Kidney epithelial cell (primary cell): ENCODE measurements at places on chromosomes 12 and 14. TPM values are rescaled to one million over a fixed set of nuclear protein-coding genes. Genes with fewer than 3 reads are reported as not detected.
A peak's percentile ranks its signal among the peaks of the same experiment; 100 is the strongest.

Gene RD3L
- not detected in 2 replicates for total RNA-seq

Gene CARMIL3
- total RNA-seq, result 1.5 and 2.3 TPM in 2 replicates

DNA sequence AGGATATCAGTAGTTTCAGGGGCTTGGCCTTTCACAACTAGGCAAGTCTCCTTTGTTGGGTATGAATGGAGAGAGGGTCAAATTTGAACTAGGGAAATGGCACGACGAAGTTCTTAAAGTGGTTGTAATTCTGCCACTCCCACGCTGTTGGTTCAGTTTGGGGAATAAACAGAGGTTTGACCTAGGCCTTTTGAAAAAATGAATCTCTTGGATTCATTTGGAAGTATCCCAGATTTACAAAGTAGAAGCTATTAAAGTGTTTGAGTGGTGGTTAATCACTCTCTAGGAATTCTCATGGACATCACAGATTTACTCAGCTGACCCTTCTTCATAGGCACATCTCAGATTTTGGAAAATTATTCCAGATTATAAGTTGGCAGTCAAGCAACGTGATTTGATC lies 14.8 kb downstream of the BATF start:
- DNase-seq, result no peak

DNA sequence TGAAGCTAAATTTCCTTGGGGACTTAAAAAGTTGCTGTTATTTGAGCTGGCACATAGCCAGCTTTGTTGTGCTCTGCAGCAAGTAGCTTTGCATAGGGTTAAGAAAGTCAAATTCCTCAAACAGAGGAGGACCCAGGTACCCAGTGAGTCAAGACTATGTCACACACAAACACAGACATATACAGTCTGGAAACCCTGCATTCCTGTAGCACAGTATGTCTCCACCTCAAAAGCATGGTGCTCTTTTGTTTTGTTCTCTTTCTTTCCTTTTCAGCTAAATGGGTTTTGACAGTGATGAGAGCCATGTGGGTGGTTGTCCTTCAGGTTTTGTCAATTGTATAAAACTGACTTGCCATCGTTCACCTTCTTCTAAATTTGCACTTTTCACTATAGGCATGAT lies 179.6 kb upstream of the DIO2 start:
- peak; percentile 70 for DNase-seq

DNA sequence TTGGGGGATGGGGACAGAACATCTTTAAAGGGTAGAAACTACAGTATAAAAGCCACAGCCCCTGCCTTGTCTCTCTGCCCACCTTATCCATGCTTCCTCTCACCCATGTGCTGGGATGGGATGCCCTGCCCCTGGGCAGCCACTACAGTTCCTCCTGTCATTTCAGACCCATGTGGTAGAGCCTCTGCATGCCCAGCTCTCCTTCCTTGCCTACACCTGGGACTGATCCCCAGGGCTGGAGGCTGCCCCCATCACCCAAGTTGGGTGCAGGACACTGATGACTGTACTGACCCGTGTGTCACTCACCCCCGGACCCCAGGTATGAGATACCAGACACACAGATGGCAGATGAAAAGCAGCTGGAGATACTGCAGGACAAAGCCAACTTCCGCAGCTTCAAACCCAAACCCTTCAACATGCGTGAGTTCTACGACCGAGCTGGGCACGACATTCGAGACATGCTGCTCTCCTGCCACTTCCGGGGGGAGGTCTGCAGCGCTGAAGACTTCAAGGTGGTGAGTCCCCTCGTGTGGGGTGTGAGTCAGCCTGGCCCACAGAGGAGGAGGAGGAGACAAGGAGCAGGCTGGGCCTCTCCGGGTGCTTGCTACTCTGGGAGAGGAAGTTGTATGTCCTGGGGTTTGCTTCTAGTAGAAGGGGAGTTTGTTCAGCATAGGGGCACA lies 2.2 kb downstream of the ASIC1 start:
- no peak for DNase-seq

Gene STYK1
- 1.1 and 1.5 TPM in 2 replicates for total RNA-seq

DNA sequence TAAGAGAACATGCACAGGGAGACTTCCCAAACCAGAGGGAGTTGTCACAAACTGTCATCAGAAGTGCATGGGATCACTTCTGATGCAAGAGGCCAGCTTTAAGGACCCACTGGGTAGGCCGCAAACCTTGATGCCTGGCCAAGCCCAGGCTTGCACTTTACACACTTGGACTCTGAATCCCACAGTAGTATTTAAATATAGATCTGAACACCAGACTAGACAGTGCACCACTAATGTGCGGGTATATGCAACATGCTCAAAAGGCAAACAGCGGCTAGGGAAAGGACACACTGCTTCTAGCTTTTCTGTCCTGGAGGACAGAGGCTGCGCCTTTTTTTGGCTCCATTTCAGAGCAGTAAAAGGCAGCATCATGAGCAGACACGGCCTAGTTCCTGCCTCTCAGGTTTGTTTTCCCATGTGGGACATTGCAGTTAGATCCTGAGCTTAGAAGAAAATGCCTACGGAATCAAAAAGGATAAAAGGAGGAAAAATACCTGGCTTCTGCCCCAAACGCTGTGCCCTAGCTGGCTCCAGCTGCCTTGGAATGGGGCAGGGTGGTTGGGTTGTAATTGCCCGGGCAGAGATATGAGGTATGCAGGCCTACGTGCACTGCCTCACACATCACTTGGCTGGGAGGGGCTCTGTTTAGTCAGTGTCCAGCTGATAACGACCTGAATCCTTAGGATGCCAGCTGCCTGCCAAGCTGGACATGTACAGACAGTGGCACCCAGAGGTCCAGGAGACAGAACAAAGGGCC lies 84.5 kb upstream of the EGLN3 start:
- DNase-seq, result no peak
